ENCODE measurements at places on chromosomes 5 and 9.

- peak; percentile 46 for DNase-seq
Measured at GRCh38 chr9:27600256-27600655, 27.0 kb upstream of the C9orf72 start.

DNA sequence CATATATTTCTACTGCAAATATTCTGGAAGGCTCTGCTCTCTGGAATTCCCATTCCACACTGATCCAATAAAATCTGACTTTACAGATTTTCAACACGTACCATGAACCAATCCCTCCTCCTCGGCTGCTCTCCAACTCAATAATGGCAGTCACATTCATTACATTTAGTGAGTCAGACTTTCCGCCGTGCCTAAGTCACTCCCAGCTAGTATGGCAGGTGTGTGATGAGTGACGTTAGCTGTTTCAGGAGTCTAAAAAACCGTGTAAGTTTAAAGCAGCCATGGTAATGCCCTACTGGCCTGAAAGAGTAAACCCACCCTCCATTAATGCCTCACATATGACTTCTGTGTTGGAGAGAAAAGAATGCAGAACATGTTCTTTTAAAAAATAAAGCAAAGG, 3.3 kb downstream of the FBN2 start:
- no peak for DNase-seq

DNA sequence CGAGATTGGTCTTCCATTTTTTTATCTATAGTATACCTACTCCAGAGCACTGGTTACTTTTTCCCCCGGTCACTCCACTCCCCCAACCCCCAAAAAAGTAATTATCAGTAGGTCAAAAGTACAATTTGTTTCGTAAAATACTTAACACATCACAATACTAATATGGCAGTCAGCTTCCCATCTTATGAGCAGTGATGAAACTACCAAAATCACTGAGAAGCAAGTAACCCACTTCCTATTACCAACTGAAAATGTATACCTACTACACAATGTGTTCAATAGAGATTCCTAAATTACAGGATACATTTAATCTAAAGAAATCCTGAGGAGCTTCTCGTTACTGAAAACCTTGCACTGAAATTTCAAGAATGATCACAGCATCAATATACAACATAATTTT, 1.9 kb downstream of the CERT1 start:
- DNase-seq, result no peak

GRCh38 chr5:1890296-1890695, 7.6 kb upstream of the IRX4 start:
- DNase-seq, result no peak

DNA sequence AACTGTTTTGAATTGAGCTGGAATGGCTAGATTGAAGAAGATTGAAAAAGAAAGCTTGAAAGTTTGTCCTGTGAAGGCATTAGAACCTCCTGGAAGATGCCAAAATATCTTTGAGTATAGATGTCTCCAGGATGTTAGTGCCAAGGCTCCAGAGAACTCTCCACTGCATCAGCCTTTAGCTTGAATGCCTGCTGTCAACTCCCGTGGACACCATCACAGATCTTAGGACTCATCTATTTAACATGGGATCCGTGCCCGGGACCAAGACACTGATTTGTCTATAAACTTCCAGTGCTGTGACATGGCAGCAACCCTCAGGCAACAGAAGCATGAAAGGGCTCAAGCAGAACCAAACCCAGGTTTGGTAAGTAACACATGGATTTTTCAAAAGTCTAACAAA, 670.9 kb upstream of the ST8SIA4 start:
- DNase-seq, result no peak

- no peak for DNase-seq
Measured at GRCh38 chr9:114643896-114644295, 13.7 kb downstream of the TEX53 start.

GRCh38 chr9:89675058-89675742, 70.4 kb downstream of the GADD45G start:
- peak; percentile 59 for DNase-seq

- no peak for DNase-seq
Measured at GRCh38 chr9:129669141-129669718, 3.8 kb downstream of the PRRX2 start.

- DNase-seq, result peak; percentile 95
Measured at GRCh38 chr9:131755541-131756198, 15.8 kb upstream of the RAPGEF1 start.

DNA sequence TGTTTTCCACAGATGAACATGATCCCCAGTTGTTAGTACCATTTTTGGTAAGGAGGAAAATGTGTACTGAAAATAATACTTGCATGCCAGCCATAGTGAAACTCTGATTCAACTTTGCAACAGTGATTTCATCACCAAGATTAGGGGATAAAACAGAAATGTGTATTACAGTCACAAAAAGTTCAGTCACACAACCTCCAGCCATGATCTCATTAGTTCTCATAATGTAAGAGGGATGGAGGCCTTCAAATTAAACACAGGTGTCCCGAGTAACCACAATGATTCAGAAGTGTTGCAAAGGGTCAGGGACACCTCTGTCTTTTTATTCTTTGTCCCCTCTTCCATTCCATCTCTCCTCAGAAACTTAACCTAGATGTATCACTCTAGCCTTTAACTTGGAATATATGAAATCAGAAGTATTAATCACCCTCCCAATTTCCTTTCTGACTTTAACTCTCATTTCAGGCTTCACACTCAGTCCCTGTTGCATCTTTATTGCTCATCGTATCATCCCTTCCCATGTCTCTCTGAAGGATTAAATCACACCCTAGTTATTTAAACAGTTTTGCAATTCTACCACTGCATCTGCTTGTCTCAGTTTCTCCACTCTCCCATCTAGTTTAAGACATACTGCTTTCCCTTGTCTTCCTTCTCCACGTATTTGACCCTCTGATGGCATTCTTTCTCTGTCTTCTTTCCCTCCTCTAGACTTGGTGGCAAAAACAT, 291.2 kb downstream of the ADAMTS6 start:
- no peak for DNase-seq

- peak; percentile 46 for DNase-seq
Measured at GRCh38 chr5:174616036-174616435, 108.3 kb upstream of the MSX2 start.

All from stomach (tissue), 19 donors.